ENCODE measurements at places on chromosomes 2 and 18.
A peak's percentile ranks its signal among the peaks of the same experiment; 100 is the strongest.

DNA sequence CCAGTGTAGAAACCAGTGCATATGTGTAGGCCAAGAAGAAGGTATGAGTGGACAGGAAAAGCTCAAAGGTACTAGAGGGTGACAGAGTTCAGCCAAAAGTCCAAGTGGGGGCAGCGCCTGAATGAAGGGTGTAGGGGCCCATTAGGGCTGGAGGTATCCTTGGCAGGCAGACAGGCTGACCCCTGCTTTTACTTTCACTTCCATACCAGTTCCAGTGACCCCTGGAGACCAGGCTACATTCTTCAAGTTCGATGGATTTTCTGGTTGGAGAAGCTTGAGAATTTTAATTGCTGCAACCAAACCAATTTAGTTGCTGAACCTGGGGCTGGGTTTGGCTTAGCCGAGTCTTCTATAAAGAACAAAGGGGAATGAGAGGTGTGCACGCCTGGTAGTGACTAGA, 42.3 kb upstream of the MRPL33 start:
- peak; percentile 66 for DNase-seq

GRCh38 chr2:119112770-119113488, 45.6 kb downstream of the C1QL2 start:
- peak; percentile 37 for DNase-seq

DNA sequence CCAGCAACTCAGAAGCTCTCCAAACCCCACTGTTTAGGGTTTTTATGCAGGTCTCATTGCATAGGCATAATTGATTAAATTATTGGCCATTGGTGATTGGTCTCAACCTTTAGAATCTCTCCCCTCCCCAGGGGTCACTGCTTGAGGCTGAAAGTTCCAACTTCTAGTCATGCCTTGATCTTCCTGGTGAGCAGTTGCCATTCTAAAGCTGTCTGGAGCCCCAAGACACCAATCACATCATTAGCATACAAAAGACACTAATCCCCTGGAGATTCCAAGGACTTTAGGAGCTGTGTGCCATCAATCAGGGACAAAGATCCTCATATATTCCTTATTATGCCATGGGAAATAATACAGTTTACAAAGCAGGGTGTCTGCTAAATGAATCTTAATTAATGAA, 863.4 kb upstream of the KLHL29 start:
- no peak for DNase-seq

GRCh38 chr2:231597014-231597611, 4.4 kb downstream of the TEX44 start:
- DNase-seq: peak; percentile 54

DNA sequence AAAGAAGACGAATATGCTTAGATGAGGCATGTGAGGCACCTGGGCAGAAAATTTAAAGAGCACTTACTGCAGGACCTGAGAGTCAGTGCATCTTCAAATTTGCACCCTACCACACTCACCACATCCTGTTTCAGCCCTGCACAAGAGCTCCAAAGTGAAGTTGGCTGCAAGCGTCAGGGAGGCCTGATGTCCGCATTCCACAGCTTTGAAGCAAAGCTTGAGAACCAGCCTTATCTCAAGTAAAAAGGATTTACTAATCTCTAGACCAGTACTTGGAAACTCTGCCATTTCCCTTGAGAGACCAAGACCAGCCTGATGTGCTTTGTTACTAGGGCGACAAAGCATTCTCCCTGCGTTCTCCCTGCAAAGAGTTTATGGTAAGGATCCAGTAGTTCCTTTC, 3.4 kb upstream of the ASNSD1 start:
- peak; percentile 83 for DNase-seq

DNA sequence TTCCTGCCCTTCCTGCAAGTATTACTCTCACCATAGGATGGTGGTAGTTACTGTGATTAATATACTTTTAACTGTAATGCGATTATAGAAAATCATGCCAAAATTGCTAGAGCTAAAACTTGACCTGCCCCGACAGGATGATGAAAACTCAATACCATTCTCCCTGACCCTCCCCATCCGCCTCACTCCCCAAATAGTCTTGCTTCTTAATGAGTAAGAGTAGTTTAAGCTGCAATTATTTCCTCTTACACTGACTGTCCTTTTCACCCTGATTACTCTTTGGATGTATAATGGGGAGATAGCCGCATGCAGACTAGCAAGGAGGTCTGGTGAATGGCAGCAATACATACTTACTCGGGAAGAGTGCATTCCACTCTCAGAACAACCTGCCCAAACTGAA, 269.6 kb upstream of the SIX3 start:
- DNase-seq: no peak

- DNase-seq: no peak
Measured at GRCh38 chr2:207472343-207473048, 57.3 kb upstream of the CREB1 start.

GRCh38 chr2:124894199-124894598, 869.1 kb downstream of the CNTNAP5 start:
- no peak for DNase-seq

DNA sequence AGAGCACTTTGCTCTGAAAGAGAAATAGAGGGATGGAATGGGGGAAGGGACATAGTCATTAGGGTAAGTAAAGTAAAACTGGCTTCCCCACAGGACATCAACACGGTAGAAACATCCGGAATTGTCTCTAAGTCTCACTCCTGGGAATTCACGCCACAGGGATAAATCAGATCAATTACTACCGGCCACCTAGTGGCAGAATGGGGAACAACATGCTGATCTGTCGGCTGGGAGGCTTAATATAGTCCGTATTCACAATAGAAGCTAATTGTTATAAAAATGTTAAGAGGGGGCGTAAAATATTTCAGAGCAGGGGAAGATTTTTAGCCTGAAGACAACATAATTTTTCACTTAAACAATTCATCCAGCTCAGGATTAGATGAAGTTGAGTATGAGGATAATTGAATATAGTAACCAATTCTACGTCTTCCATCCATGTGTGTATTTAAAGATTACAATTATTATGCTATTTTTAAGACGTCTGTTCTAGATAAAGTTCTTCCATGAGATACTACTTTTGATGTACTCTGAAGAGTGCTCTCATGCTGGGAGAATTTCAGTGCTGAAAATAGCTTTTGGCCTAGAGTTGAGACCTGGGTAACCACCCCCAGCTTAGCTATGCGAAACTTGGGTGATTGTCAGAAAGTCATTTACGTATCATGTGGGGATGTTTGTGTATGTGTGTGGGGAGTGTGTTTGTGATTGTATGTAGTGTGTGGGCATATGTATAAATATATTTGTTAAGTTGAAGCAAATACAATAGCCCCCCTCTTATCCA, 65.7 kb downstream of the LRRTM1 start:
- no peak for DNase-seq

DNA sequence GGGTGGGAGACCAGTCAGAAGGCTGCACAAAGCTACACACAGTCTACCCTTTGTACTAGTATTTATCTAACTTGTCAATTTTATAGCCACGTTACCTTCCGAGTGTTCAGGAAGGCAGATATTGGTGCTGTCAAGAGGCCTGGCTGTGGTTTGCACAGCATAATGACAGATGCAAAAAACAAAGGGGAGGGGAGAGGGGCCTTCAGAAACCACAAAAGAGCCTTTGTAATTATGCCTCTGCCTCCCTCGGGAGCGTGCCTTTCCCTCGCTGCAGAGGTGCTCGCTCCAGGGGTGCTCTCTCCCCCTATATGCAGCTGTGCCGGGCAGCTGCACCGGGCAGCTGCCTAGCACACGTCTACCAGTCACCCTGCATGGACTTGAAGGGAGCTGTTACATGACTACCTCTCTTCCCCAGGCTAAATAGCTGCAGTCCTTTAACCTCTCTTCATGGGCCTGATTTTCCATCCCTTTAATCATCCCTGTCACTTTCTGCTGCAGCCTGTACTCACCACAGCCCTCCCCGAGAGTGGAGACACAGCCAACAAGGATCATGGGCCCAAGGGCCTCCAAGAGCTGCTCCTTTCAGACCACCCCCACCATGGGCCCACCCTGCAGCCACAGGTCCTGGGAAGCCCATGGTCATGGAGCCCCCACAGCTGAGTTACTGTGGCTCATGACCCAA, 168.4 kb upstream of the PKDCC start:
- peak; percentile 81 for DNase-seq

DNA sequence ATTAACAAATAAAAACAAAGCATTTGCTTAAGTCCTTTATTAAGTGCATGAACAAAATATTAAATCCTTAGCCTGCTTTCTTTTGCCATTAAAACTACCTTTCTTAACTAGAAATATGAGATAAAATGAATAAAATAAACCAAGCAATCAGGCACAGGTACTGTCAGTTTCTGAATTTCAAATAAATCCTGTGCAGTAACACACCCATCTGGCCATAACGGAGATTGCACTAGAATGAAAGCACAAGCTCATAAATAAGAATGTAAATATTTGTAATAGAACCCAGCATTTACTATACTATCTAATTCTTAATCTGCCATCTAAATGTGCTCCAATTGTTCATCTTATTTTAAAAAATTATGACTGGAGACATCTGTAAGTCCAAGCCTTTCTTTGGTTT, 31.9 kb downstream of the PRKRA start:
- no peak for DNase-seq

GRCh38 chr18:67545681-67546080, 29.2 kb upstream of the DSEL start:
- DNase-seq: no peak

DNA sequence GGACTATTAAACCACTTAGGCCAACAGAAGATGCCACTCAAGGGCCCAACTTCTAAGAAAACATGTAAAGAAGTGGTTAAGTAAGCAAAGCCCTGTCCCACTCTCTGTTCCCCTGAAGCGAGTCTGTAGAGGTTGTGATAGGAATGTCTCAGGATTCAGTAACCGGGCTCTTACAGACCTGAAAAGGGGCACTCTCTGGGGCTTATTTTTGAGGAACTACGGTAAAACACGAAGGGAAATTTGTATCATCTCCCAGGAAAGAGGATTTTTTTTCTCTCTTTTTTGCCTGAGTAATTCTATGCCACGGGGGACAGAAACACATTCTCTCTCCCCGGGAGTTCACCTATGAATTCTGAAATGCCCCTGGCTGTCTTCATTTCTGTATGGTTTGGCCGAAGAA, 77.4 kb downstream of the VIT start:
- DNase-seq: no peak

- no peak for DNase-seq
Measured at GRCh38 chr18:12579775-12580174, 78.1 kb downstream of the SPIRE1 start.

DNA sequence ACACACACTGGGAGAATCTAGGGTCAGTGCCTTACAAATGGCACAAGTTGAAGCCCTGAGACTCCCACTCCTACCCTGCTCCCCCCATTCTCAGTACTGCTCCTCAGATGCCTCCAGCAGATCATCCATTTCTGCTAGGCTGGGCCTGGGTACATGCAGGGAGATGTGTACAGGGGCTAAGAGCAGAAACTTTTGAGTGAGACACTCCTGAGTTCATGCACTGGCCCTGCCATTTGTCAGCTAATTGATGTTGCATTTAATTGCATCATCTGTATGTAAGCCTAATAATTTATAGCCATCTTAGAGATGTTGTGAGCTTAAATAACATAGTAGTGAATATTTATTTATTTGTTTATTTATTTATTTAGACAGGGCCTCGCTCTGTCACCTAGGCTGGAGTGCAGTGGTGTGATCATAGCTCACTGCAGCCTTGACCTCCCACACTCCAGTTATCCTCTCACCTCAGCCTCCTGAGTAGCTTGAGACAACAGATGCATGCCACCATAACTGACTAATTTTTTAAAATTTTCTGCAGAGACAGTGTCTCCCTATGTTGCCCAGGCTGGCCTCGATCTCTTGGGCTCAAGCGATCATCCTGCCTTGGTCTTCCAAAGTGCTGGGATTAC, 4.8 kb upstream of the CASP8 start:
- DNase-seq: no peak

DNA sequence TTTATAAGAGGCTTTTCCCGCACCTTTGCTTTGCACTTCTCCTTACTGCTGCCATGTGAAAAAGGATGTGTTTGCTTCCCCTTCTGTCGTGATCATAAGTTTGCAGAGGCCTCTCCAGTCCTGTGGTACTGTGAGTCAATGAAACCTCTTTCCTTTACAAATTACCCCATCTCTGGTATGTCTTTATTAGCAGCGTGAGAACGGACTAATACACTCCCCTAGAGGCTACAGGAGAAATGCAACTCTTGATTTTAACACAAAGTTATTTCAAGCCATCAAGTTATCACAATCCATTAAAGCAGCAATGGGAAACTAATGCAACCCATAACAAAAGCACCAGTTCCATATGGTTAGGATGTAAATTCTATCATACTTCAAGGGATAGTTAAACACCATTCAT, 1378.8 kb upstream of the DDX18 start:
- DNase-seq: no peak

- DNase-seq: no peak
Measured at GRCh38 chr18:2969695-2970094, 43.2 kb downstream of the LPIN2 start.

DNA sequence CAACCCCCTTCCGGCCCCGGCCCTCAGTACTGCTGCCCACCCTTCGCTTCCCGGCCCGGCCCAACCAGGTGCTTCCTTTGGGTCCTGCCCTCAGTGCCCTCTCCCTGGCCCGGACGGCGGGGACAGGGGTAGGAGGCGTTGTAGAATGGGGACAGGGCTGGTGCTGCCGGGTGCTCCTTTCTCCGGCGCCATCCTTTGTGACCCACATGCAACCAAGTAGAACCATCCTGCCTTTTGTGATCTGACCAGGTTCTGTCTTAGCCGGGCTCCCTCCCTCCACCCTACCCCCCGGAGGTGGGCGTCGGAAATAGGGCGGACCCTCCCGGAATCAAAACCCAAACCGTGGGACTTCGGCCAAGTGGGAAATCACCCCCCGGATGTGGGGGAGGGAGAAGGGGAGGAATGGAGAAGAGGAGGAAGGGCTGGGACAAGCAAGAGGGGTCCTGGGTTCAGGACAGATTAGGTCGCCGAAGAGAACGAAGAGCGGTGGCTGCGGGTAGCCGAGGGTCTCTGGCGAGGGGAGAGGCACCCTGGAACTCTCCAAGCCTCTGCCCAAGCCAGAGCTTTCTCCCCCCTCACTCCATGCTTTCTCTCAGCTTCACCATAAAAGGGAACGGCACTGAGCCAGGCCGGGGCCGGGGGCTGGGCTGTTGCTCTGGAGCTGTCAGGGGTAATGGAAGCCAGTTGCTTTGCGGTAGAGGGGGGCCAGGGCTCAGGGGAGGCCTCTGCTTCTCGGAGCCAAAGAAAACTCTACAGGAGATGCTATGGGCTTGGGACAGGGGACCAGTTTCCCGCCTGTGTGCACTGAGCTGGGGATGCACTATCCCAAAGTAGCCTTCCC, 756 bp upstream of the OST4 start:
- DNase-seq: peak; percentile 85

DNA sequence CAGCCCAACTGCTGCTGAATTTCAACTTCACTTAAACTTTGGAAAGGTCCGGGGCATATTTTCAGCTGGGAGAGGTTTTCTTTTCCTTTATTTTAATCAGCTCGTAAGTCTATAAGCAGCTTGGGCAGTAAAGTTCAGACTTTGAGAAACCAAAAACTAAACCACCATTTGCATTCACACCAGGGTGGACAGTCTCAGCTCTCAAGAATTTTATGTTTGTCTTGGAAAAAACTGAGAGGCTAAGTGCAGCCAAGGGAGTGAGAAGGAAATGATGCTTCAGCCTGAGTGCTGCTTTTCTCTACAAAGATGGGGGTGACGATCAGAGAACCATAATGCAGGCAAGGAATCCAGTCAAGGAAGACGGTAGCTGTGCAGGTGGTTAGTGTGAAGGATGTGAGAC, 30.2 kb downstream of the MCFD2 start:
- DNase-seq: no peak
